ENCODE measurements at places on chromosomes 1 and 21.

GRCh38 chr1:239593527-239593926, 207.2 kb downstream of the CHRM3 start:
- DNase-seq, result no peak

DNA sequence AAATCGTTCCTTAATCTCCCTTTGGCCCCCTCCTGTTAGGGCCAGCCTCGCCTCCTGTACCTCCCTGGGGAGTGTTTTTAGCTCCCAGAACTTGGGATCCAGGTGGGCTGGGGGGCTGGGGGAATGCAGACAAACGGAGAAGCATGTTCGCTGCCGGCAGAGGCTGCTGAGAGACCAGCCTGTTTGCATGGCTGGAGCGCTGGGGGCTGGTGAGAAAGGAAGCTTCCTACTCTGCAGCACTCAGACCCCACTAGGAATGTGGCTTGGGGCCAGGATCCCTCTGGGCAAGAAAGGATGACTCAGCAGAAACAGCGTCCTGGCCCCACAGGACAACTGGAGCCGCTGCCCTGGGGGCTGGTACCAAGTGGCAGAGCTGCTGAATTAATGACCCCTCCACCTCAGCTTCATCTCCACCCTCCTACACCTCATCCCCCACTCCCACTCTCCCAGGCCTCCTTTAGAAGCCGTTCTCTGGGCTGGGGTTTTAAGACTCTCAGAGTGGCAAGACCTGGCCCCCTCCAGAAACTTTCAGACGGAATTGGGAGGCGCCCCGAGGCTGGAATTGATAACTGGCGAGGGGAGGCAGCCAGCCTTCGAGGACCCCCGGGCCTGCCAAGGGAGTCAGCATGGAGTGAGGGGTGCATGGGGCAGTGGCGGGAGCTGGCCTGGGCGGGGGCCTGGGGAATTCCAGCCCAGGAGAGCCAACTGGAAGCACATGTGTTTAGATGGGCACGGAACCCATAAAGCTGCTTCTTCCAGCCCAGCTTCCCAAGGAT, 28.5 kb upstream of the EPS8L3 start:
- peak; percentile 30 for DNase-seq

- no peak for DNase-seq
Observed at GRCh38 chr1:228778961-228779360, 43.7 kb downstream of the RHOU start.

- DNase-seq, result no peak
Observed at GRCh38 chr1:109850827-109851226, 59.8 kb upstream of the CSF1 start.

DNA sequence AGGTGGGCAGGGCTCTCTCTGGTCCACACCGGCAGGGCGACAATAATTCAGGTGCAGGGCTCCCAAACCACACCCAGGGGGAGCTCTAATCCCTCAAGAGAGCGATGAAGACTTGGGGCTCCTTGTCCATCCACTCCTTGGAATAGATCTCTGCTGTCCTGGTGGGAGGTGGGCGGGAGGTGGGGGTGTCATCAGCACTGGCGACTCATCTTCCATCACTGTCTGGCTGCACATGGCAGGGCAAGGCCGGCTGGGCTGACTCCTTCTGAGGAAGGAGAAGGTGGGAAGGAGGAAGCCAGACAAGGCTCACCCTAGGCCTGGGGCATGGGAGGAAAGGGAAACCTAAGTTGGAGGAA, 29.3 kb downstream of the TNNT2 start:
- DNase-seq, result peak; percentile 39

DNA sequence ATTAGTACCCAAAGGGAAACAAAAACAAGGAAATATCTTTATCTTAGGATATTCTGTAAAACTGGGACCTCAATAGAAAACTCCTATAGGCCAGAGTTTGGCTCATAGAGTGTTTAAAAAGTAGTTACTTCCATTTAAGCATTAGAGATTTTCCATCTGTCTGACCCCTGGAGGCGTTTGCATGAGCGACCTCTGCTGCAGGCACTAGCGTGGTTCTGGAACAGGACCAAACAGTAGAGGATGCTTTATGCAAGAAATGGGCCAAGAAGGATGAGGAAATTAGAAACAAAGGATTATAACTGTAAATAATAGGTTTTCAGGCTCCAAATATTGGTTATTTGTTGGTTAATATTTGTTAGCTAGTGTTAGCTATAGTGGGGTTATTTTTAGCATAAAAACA, 5.7 kb downstream of the ZBTB40 start:
- DNase-seq, result no peak

- no peak for DNase-seq
Observed at GRCh38 chr1:187655104-187655503, 826.4 kb downstream of the PLA2G4A start.

DNA sequence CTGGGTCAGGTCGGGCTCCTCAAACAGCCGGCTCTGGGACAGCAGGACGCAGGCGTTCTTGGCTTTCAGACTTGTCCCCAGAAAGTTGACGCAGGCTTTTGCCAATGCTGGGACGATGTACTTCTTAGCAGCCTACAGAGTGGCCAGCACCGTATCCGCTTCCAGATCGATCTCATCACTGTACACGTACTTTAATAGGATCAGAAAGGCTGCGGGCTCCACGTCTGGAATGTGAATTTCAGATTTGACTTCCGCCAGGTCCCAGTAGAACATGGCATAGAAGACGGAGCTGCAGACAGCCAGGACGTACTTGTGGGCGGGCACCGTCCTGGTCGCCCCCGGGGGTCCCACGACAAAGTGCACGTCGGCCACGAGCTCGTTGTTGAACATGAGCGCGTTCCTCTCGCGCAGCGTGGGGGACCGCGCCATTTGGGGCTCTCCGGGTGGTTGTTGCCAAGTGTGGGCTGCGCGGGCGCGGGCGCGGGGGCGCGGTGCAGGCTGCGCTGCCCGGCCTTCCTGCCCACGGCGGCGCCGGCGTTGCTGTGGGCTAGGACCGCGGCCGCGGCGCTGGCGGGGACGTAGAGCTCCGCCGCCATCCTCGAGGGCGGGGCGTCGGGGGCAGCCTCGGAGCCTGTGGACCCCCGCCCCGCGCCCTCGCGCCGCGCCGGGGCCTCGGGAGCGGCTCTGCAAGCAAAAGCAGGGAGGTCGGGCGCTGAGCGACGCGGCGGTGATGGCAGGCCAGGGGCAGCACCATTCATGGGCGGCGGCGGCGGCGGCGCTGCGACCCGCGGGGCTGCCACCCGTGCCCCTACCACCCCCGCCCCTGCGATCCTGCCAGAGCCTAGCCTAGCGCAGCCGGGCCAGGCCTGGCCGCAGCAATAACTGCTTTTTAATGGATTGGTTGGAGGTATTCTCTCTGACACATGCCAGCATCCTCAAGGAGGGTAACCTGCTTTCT, 10.6 kb downstream of the CNR2 start:
- DNase-seq, result no peak

GRCh38 chr1:229582011-229582694, 23.6 kb upstream of the ABCB10 start:
- no peak for DNase-seq

GRCh38 chr1:116325922-116326321, 47.1 kb upstream of the ATP1A1 start:
- DNase-seq, result peak; percentile 63

DNA sequence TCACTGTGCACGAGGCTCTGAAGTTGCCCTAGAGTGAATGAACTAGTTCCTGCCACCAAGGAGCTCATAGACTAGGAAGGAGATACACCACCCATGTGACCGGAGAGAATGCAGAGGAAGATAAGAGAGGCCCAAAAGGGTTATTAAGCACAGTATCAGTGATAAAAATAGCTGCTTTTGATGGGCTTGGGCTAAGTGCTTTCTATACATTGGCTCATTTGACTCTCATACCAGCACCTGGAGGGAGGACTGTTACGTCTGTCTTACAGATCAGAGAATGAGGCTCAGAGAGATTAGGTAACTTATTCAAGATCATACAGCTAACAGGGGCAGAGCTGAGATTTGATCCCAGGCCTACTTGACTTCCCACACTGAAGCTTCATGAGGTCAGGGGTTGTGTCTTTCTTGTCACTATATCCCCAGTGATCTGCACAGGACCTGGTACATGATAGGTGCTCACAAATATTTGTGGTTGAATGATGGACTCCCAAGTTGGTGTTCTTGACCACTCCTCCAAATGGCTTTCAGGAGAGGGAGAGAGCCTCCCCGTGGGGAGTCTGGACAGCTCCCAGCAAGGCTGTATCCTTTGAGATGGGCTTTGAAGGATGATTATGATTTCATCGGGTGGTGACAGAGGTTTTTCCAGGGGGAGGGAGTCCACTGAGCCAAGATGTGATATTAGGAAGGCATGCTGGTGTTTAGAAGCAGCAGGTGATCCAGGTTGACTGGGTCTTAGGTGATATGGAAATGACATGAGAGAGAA, 14.4 kb downstream of the PPFIA4 start:
- DNase-seq, result no peak

GRCh38 chr1:171712341-171712740, 29.5 kb downstream of the VAMP4 start:
- DNase-seq, result no peak

- no peak for DNase-seq
Observed at GRCh38 chr1:203219171-203219570, 10.3 kb downstream of the CHIT1 start.

GRCh38 chr1:245956225-245956624, 550.9 kb downstream of the SMYD3 start:
- DNase-seq, result no peak

Data from activated naive CD8-positive, alpha-beta T cell treated with anti-CD3 and anti-CD28 coated beads, Interleukin-2, amount 10 ng/mL, durations not matched to agents 7 days and 5 days (primary cell).